Ovary (tissue), 10 donors: ENCODE measurements at places on chromosomes 4 and X. TPM values are rescaled to one million over a fixed set of nuclear protein-coding genes. Genes with fewer than 3 reads are reported as not detected.

- no peak for DNase-seq
Measured at GRCh38 chr4:36133086-36133485, 111.2 kb downstream of the ARAP2 start.

- DNase-seq: no peak
Measured at GRCh38 chr4:67933038-67933437, 30.3 kb downstream of the TMPRSS11A start.

GRCh38 chr4:47474799-47475198, 10.3 kb upstream of the ATP10D start:
- DNase-seq: no peak

GRCh38 chrX:2261831-2262667, 238.7 kb downstream of the DHRSX start:
- DNase-seq: no peak

- no peak for DNase-seq
Measured at GRCh38 chrX:125826774-125827451, 339.2 kb downstream of the DCAF12L2 start.

DNA sequence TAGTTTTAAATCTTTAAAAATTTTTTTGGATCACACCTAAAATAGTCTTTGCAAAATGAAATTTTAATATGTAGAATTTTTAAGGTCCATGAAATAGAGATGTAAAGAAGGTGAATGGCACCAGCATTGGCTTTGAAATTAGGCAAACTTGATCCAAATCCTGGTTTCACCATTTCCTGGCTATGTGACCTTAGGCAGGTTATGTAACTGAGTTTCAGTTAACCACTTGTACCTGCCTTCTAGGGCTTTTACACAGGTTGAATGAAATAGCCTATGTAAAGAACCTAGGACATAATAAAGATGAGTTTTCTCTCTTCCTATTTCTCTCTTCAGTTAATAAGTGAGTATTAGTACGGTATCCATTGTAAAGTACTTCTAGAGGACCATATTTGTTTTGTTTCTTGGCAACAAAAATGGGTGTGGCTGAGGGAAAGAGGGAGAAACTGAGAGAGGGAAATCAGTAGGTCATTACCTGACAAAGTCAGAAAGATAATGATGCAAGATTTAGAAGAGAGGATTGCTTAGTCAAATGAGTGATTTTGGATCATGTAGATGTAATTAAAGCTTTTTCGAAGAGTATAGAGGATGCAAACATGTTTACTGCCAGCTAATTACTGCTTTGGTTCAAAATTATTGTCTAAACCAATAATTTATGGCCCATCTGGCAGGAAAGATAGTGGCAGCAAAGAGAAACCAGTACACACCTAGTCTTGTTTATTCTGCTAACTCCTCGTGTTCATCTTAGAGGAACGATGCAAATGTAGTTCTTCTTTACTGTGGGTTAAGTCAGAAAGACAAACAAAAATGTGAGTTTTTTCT, 81.9 kb downstream of the PDLIM5 start:
- no peak for DNase-seq

DNA sequence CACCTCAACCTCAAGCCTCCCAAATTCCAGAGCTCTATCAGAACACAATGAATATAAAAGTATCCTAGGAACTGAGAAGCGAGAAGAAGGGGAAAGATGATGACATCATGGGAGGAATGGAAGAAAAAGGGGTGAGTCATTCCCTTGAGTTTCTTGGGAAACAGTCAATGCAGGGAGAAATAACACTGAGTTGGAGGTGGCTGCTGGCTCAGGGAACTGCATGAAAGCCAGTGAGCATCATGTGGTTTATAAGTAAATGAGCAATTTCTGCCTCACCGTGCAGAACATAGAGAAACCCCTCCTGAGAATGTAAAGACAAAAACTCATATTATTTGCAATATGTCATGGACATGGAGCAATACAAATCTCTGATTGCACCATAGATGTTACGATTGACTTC, 73.3 kb downstream of the SHOX start:
- DNase-seq: no peak

RAB39B gene
- total RNA-seq: 0.12 TPM
